NCI-H446 (cell line): ENCODE measurements at places on chromosomes 2 and 18.

GRCh38 chr2:232892221-232892620 is 22.2 kb downstream of the SNORC start:
- DNase-seq, result no peak

DNA sequence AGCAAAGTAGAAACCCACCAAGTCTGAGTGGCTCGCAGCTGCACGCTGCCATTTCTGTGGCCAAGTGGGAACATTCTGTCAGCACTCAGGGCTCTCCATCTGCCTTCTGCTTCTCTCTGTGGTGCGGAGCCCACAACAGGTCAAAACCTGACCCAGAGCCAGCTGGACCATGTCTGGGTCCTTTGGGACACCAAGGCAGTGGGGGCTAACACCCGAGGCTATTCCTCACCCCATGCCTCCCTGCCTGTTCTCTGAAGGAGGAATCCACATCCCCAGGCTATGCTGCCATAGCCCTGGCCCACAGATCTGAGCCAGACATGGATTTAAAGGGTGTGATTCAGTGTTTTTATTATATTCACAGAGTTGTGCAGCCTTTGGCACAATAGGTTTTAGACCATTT is 86.4 kb downstream of the SNTG2 start:
- no peak for DNase-seq

GRCh38 chr18:8006979-8007378 is 439.9 kb downstream of the PTPRM start:
- no peak for DNase-seq

GRCh38 chr2:144472911-144473310 is 47.0 kb downstream of the ZEB2 start:
- no peak for DNase-seq

GRCh38 chr2:174965992-174966744 is 39.0 kb downstream of the CHN1 start:
- DNase-seq, result peak; percentile 38

DNA sequence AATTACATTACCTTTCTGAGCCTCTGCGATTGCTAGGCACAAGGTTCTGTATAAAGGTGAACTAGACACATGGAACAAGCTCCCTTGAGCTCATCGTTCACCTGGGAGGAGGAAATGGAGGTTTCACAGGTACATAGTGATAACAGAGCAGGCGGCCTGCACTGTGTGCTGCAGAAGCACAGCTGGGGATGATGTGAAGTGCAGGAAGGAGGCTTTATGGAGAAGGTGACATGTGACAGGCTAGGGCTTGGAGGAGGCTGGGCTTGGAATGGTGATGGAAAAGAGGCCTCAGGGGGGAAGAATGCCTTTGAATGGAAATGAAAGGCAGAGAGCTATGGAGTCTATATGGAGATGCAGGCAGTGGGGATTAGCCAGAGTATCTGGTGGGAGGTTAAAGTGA is 22.9 kb downstream of the MARCHF4 start:
- DNase-seq, result no peak

- DNase-seq, result no peak
Measured at GRCh38 chr2:16303761-16304160, 361.9 kb downstream of the CYRIA start.

DNA sequence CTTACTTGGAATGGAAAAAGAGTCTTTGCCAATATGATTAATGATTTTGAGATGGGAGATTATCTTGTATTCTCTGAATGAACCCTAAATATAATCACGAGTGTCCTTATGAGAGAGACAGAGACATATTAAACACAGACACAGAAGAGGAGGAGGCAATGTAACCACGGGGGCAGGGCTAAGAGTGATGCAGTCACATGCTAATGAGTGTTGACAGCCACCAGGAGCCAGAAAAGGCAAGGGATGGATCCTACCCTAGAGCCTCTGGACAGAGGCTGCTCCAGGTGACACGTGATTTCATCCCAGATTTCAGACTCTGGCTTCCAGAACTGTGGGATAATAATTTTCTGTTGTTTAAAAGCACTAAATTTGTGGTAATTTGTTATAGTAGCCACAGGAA is 679.6 kb downstream of the MBD2 start:
- DNase-seq, result no peak

GRCh38 chr2:20635113-20635510 is 15.8 kb downstream of the HS1BP3 start:
- DNase-seq, result no peak

DNA sequence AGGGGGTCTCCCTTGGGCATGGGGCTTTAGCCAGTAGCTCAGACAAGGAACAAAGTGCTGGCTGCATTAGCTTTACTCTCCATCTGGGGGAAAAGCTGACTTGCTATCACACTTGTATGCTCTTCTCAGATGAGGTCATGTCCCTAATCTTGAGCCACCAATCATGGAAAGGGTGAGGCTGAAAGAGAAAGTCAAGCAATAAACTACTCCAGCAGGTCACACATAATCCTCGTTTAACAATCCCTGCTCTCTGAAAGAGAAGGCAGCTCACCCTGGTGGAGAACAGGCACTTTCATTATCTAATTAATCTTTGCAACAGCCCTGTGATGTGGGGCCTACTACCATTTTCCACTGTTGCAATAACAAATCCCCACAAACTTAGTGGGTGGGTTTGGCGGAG is 129.7 kb upstream of the CAPN13 start:
- no peak for DNase-seq

DNA sequence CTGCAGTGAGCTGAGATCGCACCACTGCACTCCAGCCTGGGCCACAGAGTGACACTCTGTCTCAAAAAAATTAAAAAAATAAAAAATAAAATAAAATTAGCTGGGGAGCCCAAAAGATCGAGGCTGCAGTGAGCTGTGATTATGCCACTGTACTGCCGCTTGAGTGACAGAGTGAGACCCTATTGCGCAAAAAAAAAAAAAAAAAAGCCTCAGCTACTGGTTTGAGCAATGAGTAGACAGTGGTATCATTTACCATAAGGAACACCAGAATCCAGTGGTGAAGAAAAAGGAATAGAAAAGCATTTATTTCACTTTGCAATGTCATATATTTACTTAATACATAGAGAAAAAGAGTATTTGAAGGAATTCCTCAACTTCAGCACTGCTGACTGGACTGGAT is 3.0 kb downstream of the SAP130 start:
- no peak for DNase-seq

GRCh38 chr2:171319164-171319810 is 114.5 kb downstream of the METTL8 start:
- no peak for DNase-seq

GRCh38 chr18:21660078-21660477 is 44.5 kb downstream of the ABHD3 start:
- no peak for DNase-seq

- no peak for DNase-seq
Measured at GRCh38 chr18:25279133-25279532, 72.8 kb downstream of the ZNF521 start.

- no peak for DNase-seq
Measured at GRCh38 chr18:37668971-37669747, 103.6 kb upstream of the CELF4 start.

DNA sequence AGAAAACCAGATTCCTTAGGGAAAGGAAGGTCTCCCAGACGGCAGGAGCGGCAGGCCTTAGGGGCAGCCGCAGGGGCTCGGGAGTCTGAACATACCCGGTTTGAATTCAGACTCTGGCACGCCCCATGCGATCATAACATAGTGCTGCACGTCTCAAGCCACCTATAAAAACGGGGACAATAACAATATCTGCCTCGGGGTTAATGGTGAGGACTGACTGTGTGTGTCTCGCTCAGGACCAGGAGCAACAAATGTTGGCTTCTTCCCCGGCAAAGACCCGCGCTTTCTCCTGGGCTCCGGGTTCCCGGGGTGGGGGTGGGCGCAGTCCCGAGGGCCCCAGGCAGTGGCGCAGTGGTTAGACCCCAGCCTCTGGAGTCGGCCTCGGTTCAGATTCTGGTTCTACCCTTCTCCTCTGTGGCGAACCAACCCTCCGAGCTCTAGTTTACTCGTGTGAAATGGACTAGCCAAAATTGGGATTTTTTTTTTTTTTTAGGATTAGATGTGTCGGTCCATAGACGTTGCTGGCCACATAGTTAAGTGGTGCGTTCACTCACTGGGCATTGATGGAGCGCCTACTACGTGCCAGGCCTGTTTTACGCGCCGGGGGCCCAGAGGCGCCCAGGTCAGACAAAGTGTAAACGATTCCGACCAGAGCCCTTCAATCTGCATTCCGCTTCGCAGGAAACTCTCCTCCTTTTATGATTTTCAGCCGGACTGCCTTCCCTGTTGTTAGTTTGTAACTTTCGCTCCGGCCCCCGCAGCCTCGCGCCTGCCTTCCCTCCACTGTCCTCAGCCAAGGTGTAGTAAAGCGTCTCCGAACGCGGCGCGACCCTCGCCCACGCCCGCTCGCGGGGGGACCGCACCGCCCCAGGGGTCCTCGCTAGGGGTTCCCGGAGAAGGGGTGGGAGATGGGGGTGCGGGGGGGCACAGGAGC is 820 bp upstream of the SH3BP4 start:
- DNase-seq, result no peak
